ENCODE measurements at places on chromosomes 12 and 14.

DNA sequence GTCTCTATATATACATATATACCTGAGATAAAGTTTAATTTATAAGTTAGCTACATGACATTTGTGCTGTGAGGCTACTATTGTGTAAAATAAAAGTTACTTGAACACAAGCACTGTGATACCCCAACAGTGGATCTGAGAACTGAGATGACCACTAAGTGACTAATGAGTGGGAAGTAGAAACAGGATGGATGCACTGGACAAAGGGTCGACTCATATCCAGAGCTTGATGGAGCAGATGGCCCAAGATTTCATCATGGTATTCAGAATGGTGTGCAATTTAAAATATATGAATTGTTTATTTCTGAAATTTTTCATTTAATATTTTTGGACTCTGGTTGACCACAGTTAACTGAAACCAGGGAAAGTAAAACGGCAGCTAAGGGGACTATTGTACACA lies 908.6 kb upstream of the MDGA2 start:
- DNase-seq, result peak; percentile 42

DNA sequence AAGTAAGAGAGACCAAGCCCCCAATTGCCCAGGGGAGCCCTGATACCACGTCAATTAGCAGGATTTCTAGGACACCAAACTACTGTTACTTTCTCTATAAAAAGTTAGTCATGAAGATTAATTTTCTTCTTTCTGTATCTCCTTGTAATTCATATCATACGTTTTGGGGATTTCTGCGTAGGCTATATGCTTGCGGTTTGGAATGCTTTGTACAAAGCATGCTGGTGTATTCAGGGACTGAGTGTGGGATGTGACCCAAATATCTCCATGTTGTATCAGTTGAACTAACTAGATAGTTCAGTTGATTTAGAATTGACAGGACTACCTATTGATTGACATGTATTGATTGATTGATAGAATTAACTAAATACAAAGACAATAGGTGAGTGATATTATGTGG lies 7.7 kb downstream of the GPR33 start:
- DNase-seq, result no peak

GRCh38 chr12:59570145-59570544 lies 25.7 kb upstream of the SLC16A7 start:
- no peak for DNase-seq

DNA sequence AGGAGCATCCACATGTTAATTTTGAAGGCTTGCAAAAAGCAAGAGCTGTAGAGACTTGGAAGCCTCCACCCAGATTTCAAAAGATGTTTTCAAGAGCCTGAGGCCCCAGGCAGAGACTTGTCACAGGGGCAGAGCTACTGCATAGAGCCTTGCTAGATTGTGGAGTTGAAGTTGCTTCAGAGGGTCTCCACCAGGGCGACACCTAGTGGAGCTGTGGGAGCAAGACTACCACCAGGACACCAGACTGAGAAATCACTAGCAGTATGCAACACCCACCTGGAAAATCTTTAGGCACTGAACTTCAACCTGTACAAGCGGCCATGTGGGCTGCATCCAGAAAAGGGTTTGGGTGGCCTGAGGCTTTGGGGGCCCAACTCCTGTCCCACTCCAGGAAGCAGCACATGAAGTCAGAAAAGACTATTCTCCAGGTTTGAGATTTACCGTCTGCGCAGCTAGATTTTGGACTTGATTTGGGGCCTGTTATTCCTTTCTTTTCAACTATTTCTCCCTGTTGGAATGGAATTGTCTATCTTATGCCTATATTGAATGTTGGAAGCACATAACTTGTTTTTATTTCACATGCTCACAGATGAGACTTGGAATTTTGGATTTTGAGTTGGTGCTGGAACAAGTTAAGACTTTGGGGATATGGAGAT lies 508.6 kb downstream of the FLRT2 start:
- DNase-seq, result peak; percentile 21

GRCh38 chr12:109687250-109687649 lies 26.4 kb upstream of the FAM222A start:
- no peak for DNase-seq

Measured in AG08396 (cell line).